ENCODE measurements at places on chromosomes 13 and 19.

DNA sequence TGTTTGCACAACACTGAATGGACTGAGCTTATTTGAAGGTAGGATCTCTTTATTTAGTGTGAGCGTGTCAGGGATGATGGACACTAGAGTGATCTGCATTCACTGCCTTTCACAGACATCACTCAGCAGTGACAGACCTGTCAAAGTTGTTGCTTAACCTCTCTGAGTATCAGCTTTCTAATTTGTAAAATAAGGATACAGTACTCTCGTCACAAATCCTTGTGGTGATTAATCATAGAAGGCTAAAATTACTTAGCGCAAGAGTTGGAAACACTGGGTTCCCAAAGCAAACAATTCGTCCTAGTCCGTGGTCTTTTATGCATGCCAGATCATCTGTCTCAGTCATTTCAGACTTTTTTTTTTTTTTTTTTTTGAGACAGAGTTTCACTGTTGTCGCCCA, 16.6 kb downstream of the CARD8 start:
- no peak for DNase-seq

- no peak for DNase-seq
Measured at GRCh38 chr13:76245211-76245610, 609.1 kb downstream of the LMO7 start.

DNA sequence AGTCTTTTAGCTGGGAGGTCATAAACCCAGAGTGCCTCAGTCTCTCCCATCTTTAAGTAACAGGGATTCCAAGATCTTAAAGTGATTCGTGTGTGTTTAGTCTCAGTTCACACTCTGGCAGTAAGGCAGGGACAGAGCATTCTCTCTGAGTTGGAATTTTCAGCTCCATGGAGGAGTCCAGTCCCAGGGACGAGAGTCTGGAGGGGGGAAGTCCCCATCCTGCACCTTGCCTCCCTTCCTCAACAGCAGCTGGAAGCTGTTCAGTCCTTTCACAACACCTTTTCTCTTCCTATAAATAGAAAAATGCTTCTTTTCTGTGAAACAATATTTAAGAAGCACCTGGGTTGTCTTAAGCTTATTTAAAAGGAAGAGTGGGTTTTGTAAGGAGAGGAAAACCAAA, 82.0 kb downstream of the KLF5 start:
- DNase-seq = no peak

DNA sequence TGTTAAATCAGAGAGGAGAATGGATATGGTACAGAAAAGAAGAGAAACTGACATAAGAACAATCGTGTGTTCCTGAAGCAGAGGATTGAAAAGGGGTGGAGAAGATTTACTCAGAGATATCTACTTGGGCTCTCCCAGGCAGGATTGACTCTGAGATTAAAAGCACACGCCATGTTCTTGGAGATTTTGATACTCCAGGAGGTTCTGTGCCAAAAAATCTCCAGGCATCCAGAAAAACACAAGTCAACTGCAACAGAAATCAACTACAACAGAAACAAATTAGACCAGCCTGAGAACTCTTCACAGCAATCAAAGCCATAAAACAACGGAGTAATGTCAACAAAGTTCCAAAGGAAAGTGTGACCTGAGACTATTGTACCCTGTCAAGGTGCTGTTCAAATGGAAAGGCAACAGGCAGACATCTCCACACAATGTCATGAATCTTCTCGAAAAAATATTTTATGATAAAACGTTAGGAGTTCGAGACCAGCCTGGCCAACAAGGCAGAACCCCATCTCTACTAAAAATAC, 104.2 kb downstream of the UBL3 start:
- DNase-seq = no peak

DNA sequence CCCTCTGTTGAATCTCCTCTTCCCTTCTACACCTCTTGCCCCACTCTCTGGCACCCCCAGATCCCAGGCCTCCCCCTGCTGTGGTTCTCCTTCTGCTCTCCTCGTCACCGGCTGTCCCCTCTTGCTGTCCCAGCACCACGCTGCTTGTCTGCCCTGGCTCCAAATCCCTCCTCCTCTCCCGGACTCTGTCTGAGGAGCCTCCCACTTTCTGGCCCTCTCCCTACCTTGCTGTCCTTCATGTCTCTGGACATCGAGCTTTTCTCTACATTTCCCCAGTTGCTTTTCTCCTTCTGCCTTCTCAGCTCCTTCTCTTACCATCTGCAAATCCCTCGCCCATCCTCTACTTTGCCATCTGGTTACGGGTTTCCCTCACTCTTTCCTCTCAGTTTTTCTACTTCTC, 1.2 kb downstream of the ZNF347 start:
- no peak for DNase-seq

DNA sequence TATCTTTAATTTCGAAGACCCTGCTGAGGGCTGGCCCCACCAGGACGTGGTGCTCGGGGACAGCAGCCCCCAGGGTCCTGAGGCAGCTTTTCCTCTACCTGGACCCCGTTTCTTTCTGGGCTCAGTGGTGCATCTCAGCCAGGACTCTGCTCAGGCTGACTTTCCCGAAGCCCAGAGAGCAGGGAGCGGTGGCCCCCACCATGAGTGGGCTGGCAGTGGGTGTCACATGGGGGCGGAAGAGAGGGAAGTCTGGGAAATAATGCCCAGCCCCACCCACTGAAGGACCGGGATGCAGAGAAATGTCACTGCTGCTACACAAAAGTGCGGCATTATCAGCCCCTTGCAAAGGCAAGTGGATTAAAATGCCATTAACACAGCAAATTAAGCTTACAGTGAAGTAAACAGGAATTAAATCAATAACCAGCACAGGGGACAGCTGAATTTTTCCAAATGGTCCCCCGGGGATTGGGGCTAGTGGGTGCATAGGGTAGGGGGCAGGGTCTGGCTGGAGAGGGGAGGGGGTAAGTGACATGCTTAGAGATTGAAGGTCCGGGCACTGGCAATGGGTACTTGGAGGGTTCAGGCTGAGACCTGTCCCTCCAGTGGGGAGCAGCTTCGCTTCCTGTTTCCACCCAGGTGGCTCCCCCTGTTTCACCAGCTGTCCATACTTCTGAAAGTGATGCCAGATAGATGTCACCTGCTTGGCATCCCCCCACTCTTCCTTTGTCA, 177.3 kb downstream of the URI1 start:
- no peak for DNase-seq

DNA sequence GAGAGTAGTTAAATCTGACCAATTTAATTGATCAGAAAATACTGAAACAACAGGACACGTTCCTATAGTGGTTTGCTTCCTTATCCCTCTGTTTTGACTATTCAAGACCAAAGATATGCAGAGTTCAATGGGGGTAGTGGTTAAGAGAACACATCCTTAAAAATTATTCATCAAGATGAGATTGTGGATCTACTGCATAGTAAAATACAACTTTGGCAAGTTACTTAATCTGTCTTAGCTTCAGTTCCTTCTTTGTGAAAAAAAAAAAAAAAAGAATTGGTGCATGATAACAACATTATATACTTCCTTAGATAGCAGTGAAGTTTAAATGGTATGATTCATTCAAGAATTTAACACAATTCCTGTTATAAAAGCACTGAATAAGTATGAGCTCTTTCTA, 552.1 kb downstream of the DCT start:
- DNase-seq = no peak

GRCh38 chr19:6743066-6743465, 3.6 kb downstream of the TRIP10 start:
- no peak for DNase-seq

Data from activated CD4-positive, alpha-beta T cell treated with anti-CD3 and anti-CD28 coated beads, Interleukin-2, amount 50 U/mL, for 1 hour (primary cell).